ENCODE measurements at places on chromosomes 3 and 15.

DNA sequence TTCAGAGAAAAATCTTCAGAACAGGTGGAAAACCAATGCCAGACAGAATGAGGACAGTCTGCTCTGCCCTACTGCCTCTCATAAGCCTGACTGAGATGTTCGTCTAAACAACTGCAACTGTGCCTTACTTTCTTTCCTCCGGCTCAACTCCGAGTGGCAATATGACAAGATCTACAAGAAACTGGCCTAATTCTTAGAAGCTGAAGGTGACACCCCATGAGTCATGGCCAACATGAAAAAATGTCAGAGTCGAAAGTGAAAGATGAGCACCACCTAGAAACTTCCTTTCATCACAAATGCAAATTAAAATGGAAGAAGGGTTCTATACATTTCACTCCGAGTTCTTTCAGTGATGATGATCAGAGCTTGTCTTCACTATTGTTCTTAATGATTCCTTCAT, 12.9 kb downstream of the PCYT1A start:
- no peak for DNase-seq

GRCh38 chr15:70037292-70037640, 60.5 kb downstream of the TLE3 start:
- no peak for DNase-seq

- DNase-seq, result no peak
Observed at GRCh38 chr3:172816968-172817367, 66.4 kb downstream of the ECT2 start.

DNA sequence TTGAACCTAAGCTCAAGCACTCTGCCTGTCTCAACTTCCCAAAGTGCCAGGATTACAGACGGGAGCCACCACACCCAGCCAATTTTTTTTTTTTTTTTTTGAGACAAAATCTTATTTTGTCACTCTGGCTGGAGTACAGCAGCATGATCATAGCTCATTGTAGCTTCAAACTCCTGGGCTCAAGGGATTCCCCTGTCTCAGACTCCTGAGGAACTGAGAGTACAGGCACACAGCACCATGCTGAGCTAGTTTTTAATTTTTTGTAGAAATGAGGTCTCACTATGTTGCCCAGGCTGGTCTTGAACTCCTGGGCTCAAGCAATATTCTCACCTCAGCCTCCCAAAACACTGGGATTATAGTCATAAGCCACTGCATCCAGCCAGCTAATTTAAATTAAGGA, 36.8 kb upstream of the SUCLG2 start:
- no peak for DNase-seq

GRCh38 chr3:175695251-175695650, 836.1 kb downstream of the NAALADL2 start:
- no peak for DNase-seq

GRCh38 chr15:89740137-89740536, 10.9 kb downstream of the MESP1 start:
- DNase-seq, result peak; percentile 85

- DNase-seq, result no peak
Observed at GRCh38 chr3:125087768-125088391, 32.1 kb upstream of the HEG1 start.

DNA sequence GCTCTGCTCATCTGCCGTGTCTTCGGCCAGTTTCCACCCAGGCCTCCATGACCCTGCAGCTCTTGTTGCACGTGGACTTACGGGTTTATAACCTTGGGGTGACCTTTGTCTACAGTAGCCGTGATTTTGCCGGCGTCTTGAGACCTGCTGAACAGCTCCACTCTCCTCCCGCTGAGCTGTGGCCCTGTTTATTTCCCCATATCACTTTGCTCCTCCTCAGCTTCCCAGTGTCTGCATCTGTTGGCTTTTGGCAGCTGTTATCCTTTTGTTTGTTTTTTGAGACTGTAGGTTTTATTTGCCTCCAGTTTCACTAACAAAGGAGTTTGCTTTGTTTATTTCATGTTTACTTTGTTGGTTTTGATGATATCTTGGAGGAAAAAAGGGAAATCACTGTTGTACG, 29.3 kb upstream of the SLC28A1 start:
- no peak for DNase-seq

DNA sequence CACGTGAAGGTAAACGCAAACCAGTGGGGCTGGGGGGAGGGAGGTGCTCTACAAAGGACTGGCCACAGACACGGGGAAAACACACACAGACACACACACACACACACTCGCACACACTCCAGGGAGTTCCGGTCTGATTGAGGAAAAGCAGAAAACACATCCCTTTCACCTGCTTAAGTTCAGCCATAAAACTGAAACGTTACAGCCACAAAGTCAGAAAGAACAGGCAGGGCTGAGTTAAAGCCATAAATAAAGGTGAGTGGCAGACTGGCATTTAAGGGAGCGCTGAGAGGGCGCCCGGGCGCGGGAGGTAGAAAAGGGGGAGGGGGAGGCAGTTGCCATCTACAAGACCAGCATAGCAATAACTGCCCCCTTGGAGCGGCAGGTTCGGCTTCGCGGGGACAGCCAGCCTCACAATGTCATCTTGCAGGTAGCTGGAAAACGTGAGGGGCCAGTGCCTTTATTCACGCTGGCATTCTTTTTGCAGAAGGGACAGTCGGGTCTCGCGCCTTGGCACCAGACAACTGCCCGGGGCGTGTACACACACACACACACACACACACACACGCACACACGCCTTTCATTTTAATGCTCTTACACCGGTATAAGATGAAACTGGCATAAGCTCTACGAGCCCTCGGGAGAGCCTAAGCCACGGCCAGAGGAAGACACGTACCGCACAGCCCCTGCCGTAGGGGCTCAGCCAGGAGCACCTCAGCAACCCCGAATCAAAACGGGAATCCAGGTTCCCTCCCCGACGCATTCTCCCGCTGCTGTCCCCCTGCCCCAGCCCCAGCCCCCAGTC, 866 bp downstream of the TNIK start:
- peak; percentile 68 for DNase-seq

- DNase-seq, result no peak
Observed at GRCh38 chr3:113628316-113628715, 68.1 kb downstream of the USF3 start.

GRCh38 chr15:78565951-78566774, 843 bp downstream of the CHRNA5 start:
- DNase-seq, result peak; percentile 69

DNA sequence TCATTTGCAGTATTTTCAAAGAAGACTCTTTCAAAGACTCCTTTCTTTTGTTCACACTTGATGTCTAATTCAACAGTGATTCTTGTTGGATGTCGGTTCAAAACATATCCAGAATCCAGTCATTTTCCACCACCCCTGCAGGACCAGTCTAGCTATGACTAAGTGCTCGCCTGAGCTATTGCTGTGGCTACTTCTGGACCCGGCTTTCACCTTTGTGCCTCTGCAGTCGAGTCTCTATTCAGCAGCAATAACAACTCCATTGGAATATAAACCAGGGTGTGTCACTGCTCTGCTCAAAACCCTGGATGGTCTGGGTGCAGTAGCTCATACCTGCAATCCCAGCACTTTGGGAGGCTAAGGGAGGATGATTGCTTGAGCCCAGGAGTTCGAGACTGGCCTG, 55.0 kb downstream of the PRICKLE2 start:
- no peak for DNase-seq

GRCh38 chr3:14525685-14526631, 14.2 kb downstream of the GRIP2 start:
- no peak for DNase-seq

- DNase-seq, result no peak
Observed at GRCh38 chr3:71956069-71956340, 171.1 kb upstream of the PROK2 start.

DNA sequence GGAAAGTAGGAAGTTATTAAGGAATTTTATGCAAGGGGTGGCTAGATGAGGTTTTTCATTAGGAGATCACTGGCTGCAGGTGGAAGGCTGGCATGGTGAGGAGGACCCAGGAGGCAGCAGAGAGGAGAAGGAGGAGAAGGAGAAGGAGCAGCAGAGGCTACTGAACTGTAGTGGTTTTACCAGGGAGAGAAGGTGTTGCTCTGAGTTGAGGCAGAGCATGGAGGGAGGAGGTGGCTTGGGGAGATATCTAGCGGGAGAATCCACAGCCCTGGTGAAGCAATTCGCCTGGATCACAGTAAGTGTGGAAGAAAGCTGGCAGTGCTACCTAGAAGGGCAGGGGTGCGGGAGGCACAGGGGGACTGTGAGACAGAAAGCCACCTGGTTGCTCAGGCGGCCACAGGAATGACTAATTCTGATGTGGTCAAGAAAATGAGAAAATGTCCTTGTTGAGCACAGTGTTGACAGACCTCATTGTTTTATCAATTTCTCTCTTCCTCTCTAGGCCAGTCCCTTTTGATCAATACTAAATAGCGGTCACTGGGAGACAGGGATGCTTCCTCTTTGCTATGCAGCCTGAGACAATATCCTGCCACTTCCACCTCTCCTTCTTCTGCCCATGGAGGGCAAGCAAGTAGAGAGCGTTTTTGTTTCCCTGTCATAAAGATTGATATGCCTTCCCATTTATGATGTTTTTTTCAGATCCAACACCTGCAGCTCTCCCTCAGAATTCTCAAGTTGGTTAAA, 94.6 kb downstream of the EEFSEC start:
- DNase-seq, result no peak

DNA sequence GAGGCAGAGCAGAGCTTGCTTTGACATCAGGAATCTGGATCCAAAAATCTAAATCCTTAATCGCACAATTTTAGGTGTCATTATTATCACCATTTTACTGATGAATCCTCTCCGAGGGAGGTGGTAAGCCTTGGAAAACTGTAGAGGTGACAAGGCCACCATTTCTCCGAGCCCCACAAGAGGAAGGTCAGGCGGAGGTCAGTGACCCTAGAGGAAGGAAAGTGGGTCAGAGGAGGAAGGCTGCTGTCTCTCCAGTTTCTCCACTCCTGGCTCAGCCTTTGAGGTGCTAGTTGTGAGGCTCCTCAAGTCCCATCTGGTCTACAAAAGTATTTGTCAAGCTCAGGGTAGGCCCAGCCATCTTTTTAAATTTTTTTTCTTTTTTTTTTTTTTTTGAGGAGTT, 3.2 kb downstream of the DVL3 start:
- DNase-seq, result no peak

- DNase-seq, result peak; percentile 50
Observed at GRCh38 chr3:130839813-130840212, 54.1 kb upstream of the ATP2C1 start.

DNA sequence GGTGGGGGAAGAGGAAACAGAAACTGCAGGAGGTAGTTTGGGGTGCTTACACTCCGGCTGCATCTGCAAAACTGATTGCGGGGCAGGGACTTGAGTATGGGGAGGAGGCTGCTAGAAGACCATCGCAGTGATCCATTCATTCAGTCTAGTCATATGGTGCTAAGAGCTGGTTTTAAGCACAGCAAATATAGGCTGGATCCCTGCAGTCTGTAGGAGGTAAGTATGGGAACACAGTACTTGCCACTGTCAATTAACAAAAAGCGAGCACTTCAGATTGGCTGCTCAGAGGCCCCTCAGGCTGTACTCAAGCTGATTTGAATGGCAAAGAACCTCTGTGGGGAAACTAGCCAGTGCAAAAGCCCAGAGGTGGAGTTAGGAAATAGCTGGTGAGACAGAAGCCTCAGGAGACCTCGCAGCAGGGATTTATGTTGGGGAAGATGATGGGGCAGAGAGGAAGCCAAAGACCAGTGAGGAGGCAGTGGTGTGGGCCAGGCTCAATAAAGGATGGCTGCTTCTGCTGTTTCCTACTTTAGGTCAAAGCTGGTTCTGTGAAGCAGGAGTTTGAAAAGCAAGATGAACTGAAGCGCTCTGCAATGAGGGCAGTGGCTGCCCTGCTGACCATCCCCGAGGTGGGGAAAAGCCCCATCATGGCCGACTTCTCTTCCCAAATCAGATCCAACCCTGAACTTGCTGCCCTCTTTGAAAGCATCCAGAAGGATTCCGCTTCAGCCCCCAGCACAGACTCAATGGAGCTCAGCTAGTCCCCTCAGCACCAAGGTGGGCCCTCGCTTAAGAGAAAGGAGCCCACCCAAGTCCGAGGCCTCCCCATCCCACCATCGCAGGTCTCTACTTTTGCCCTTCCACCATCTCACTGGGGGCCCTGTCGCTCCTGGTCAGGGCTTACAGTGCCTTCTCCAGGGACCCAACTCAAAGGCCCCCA, 7.9 kb downstream of the RPL32 start:
- no peak for DNase-seq

- no peak for DNase-seq
Observed at GRCh38 chr3:67458408-67458807, 196.0 kb downstream of the SUCLG2 start.
